Fibroblast of skin of right quadriceps (primary cell): ENCODE measurements at places on chromosomes 7 and 10.

DNA sequence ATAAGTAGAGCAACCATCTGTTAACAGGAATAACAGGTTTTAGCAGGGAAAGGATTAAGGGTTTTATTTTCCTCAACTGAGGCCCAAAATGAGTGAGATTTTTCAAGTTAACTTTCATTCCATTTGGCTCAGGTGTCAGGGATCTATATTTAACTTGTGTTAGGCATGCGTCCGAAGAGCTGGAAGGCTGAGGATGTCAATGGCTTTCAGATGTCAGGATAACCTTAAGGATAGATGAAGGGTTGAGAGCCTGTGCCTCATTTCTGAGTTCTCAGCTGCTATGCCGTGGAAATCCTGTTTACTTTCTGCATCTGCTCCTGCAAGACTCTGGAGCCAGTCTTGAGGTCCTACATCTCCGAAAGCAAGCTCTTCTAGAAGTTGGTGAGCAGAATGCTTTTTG, 36.4 kb upstream of the CD36 start:
- DNase-seq = no peak

DNA sequence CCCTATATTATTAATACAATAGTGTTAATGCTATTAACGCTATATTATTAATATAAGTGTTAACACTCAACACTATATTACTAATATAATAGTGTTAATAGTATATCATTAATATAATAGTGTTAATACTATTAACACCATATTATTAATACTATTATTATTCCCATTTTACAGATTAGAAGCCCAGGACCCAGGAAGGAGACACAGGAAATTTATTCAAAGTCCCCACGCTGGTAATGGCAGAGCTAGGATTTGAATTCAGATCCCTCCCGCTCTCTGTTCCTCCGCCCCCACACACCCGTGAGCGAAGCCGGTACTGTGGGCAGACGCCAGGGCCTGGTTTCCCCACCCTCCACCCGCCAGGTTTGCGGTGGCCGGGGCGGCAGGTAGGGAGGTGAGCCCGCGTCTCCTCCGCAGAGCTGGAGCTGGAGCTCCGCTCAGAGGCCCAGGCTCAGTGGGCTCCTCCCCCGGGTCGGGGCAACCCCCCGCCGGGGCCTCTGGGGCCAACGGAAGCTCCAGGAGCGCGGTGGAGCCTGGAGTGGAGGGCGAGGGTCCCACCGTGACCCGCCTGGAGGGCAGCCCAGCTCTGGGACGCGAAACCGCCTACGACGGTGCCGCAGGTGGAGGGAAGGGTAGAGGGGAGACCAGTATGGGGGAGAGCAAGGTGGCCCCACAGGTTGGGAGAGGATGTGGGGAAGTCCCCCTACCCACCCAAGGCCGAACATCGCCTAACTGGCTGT, at the start of gene TMEM225B:
TMEM225B (plus strand) TSS at position 506 of the 740 bp plus-strand sequence. CDS start 6,122 bp downstream, outside the sequence.
- no peak for DNase-seq

- no peak for DNase-seq
These were observed 106.6 kb upstream of the RNF32 start for GRCh38 chr7:156533964-156534363.

DNA sequence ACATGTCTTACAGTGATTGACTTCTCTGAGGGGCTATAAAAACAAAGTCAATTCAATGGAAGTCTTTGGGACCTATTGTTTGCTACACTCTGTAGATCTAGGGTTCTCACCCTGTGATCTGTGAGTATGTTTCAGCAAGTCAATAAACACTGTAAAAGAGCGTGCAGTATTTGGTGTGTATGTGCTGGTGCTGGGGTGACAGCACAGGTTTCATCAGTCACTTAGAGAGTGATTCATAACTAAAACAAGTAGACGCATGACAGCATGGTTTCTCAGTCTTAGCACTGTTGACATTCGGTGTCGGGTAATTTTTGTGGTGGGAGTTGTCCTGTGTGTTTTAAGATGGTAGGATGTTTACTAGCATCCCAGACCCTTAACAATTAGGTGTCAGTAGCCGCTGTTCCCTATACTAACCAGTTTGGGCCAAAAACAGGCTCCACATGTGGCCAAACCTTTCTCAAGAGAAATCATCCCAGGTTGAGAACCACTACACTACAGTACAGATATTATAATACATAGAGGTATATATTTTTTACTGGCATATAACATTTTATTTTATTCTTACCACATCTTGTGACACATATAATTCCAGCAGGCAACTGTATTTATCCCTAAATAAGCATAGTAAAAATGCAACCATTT, 411.8 kb downstream of the ARL4A start:
- DNase-seq = no peak

DNA sequence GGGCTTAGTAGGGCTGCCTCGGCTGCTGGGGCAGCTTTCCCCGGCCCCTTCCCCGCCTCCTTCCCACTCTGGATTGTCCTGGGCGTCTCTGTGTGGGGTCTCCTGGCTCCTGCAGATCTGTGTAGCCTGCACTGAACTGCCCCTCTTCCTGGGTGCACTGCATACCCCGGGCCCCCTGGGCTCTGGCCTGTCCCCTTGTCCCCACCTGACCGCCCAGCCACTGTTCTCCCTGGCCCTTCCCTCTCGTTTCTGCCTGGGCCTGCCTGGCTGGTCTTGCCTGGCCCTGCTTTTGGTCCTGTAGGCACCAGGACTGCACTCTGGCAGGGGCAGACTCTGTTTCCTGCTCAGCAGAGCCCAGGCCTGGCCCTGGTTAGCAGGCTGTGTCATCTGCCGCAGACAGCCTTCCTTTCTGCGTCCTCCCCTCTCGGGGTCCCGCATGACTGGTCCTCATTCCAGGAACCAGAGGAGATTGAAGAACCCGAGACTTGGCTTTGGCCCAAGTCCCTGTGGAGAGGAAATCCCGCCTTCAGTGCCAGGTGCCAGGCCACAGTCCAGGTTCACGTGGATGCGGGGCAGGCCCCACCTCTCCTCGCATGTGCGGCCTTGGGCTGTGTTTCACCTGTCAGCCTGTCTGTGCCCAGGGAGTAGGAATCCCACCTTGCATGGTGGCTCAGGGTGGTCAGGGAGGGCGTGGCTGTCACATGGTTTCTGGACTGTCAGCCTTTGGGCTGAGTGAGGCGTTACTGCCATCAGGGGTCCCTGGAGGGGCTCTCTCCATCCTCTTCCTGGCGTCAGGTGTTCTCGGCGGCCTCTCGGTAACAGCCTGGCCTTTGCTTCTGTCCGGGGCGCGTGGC, 9.2 kb downstream of the INPP5A start:
- DNase-seq = no peak

- DNase-seq = no peak
These were observed 89.7 kb upstream of the ZPBP start for GRCh38 chr7:50182759-50183158.

DNA sequence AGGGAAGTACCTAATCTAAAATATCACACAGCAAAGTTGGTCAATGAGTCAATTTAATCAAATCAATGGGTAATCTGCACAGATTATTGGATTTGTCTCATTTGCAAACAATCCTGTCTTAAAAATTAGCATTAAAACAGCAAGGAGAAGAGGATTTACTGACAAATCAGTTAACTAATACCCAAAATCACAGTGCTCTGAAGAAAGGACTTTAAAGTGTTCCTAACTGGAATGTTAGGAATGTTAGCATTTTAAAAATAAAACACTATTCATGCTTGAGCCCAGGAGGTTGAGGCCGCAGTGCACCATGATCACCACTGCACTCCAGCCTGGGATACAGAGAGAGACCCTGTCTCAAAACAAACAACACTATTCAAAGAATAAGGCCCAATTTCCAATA, 83.1 kb downstream of the CHCHD3 start:
- DNase-seq = peak; percentile 4

DNA sequence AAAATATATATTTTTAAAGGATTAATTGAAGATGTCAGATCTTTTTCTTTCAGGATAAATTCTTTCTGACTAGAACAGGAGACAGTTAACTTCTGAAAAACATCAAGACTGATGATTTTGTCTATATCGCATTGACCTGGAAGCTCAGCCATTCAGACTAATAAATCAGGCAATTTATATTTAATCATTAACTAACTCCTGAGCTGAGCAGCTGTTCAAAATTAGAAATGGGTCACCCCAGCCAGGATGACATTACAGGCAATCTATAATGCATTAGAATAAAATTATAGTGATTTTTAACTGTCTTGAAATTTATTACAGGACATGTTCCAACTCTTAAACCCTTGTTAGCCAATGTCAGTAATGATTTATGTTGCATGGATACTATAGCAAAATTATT, 139.9 kb downstream of the CDCA7L start:
- no peak for DNase-seq

GRCh38 chr7:27750316-27750715, 10.4 kb downstream of the TAX1BP1 start:
- no peak for DNase-seq

- DNase-seq = peak; percentile 72
These were observed 66.3 kb upstream of the CAV2 start for GRCh38 chr7:116433246-116433645.

DNA sequence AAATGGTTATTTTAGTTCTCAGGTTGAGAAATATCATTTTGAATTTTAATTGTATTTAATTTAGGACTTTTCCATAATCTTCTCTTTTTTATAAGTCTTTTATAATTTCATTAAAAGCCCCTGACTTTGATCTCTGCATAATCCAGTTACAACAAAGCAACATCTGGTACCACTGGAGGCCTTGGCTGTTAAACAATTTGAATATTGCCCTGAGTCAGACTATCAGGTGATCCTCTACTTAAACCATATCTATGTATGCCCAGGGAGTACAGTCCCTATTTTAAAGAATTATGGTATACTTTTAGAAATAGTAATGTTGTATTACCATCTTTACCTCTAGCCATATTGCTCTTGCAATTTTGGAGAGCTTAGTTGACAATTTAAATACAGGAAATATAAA, 119.1 kb downstream of the MAGI2 start:
- DNase-seq = no peak

GRCh38 chr10:132702601-132703418, 83.1 kb downstream of the NKX6-2 start:
- DNase-seq = no peak

DNA sequence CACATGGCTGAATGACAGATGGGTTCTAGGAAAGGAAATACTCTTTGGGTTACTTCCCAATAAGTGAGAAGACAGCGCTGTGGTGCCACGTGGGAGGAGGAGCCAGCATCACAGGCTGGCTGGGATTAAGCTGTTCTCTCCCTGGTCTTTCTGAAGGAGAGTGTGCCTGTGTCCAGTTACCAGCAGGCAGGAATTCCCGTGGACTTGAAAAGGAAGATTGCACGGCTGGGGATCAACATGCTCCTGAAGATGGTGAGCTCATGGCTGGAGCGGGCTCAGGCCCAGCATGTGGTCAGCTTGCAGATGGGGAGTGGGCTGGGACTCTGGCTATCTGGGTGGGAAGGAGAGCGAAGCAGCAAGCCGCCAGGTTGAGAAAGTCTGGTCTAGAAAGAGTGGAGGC, 8.1 kb downstream of the ADCK2 start:
- no peak for DNase-seq

DNA sequence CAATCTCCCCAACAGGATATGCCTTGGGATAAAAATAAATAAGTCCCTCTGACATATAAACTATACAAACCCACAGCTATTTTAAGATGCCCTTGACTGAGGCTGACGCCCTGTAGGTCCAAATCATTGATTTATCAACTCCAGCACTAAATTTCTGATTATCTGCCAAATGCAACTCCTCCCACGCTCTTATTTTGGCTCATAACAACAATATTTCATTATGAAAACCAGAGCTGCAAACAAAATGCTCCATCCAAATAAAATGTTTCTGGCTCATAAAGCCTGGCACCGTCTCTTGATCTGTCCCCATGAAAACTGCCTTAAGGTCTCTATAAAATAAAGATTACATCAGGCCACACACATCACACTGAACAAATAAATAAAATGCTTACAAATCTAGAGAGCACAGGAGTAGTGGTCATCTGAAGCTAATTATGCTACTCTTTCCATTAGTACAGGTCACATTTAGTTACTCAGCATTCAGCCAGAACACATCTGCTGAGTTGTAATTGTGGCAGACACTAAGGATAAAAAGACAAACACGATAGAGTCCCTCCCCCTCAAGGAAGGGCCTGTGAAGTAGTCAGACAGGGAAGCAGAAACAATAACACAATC, 28.8 kb downstream of the CACUL1 start:
- peak; percentile 45 for DNase-seq

- no peak for DNase-seq
These were observed 30.0 kb downstream of the ELFN1 start for GRCh38 chr7:1700086-1700485.

- peak; percentile 11 for DNase-seq
These were observed 32.7 kb downstream of the ABCB5 start for GRCh38 chr7:20647908-20648776.

GRCh38 chr10:29866356-29866755, 193.0 kb downstream of the JCAD start:
- DNase-seq = no peak

- no peak for DNase-seq
These were observed 59.3 kb downstream of the OAT start for GRCh38 chr10:124359336-124359832.

DNA sequence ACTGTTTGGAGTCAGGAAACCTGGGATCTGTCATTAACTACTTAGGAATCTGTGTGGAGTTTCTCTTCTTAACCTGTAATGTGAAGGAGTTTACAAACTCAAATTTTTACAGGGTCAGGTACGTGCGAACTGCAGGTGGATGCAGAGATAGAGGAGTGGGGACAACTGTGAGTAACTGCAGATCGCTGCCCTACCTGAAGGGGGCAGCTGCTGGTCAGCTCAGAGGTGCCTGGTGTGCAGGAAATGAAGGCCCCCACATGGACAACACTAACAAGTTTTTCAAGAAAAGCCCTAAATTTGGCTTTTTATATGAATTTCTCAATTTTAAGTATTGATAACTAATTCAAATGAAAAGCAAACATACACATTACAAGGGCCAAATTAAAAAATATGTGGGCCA, 380.0 kb downstream of the REEP3 start:
- no peak for DNase-seq

DNA sequence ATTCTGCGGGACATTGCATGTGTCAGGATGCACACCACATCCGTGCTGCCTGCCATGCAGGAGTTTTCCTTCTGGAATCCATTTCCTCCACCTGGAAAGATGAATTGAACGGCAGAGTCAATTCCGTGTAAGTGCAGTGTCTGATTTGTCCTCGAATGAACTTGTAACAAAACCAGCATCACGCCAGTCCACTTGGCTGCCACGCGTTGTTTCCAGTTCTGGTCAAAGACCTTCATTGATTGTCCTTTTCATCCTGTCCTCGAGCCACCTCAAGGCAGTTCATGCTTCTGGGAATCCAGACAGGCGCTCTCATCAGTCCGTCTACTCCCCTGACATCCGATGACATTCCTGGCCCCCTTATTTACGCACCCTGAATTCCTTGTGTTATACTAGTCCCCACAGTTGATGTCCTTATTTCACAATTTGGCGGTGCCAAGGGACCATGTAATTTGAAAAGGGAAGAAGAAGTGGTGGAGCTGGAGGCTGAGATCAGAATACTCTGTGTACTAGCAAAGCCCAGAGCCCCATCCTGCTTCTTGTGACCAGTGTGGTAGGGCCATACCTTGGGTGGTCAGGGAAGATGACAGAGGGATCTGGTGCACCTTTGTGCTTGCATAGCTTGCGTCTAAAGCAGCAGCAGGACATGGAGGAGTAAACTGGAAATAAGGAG, 502.2 kb downstream of the PLXNA4 start:
- no peak for DNase-seq
